ENCODE measurements at places on chromosomes 6 and 20.

DNA sequence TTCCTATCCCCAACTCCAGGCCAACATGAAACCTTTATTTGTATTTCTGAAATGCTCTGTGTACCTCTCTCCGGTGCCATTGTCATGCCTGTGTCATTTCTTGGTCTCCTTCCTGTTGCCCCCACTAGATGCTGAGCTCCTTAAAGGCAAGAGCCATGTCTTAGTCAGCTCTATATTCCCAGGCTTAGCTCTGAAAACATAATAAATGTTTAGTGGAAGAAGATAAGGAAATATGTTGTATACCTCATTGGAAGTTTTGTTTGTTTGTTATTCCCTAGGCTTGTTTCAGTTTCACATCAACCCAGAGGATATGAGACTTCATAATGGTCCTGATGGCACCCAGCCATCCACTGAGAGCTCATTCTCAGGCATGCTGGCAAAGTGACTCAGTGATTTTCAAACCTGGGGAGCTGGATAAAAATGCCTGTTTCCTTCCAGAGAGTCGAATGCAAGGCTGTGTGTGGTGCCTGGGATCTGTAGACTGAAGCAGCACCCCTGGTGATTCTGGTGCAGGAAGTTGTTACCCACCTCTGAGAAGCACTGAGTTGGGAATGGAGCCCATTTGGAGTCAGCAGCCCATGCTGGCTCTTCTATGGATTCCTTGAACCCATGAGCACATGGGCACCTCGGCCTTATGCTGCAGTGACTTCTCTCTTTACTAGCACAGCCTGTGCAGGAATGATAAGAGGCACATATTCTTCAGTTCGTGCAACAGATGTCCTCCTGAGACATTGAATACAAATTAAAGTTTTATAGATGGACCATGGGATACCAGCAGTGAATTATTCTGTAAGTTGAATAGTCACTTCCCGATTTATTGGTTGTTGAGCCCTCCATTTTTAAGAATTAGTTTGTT is 205.2 kb downstream of the FARS2 start:
- no peak for DNase-seq

DNA sequence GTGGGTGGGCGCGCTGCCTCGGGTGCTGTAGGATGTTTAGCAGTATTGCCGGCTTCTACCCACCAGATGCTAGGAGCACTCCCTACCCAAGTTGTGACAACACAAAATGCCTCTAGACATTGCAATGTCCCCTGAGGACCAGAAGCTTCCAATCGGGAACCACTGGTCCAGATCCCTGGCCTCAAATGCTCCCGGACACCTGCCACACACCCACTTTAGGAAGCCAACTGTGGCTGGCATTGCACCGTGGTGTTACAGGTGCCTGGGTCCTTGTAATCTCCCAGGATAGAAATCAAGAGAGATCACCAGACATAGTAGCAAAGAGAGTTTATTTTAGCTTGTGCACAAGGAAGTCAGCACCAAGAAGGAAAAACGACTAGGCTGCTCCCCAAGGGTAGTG is 14.9 kb upstream of the RNASET2 start:
- DNase-seq, result no peak

GRCh38 chr6:154632119-154632518 is 101.1 kb upstream of the SCAF8 start:
- DNase-seq, result no peak

DNA sequence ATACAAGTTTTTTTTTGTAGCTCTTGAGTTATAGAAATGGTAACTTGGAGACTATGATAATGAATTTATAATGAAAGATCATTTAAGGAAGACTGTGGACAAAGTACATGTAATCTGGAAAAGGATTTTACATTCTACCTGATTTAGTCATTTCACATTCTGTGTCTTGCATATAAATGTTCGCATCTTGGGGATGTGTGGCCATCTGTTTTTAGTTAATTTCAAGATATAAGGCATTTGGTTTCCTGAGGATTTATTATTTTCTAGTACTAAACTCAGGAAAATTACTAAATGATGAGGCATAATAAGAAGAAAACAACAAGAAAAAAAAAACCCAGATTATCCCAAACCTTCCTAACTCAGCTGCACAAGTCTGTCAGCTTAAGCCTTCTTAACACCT is 112.7 kb upstream of the PRL start:
- no peak for DNase-seq

DNA sequence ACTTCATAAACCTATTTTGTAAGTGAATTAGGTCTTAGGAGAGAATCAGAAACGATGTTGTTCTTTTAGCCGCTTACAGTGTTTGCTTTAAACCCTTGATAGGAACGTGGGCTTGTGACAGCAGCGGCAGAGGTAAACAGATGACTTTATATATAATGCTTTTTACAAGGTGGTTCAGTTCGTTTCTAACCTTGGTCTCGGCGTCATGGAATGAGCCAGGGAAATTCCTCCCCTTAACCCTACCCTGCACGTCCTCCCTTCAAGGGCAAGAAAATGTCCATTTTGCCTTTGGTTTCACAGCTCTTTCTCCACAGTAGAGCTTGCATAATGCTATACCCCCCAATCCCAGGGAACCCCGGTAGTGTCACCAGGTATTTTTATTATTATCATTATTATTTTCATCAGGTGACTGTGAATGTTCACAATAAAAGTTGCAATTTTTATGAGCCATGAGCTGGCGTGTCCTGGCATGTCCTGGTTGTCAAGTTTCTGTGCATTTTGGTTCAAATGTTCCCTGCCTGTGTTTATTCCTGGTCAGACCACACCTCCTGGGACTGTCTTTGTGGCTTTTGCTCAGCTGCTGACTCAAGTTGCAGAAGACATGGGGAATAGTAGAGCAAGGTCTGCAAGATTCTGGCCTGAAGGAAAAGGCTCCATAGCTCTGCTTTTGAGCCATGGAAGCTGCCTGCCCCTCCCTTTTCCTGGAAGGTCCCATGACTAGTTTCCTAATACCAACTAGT is 112.8 kb upstream of the BMP2 start:
- no peak for DNase-seq

GRCh38 chr6:15802466-15802865 is 139.6 kb upstream of the DTNBP1 start:
- DNase-seq, result no peak
